Central memory CD8-positive, alpha-beta T cell (primary cell): ENCODE measurements at places on chromosomes 13 and 19.
A peak's percentile ranks its signal among the peaks of the same experiment; 100 is the strongest.

DNA sequence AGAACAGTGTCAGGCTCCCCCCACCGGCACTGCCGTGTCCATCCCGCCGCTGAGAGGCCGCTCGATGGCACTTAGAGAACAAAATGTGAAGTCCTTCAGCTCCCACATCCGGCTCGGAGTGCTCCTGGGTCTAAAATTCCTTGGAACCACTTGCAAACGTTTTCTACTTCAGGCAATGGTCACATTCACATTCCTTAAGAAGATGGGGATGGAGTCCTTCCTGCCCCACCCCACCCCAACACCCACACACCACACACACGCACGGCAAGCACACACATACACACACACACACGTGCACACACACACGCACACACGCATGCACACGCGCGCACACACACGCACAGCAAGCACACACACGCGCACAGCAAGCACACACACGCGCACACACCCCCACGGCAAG, 83.4 kb downstream of the SOX1 start:
- DNase-seq: no peak

DNA sequence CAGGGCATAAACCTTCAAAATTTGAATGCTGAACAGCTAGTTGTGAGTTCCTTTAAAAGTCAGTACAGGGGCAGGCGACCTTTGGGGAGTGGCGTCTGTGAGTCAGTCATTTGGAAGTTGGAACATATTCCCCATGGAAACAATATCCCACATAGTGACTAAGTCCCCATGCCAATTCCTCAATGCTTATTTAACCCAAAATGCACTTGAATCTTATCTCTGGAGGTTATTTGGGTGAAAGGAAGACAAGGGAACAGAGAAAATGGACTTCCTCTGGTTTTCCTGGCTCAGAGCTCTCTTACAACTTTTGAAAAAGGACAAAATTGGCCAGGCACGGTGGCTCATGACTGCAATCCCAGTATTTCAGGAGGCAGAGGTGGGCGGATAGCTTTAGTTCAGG, 479.2 kb upstream of the NBEA start:
- DNase-seq: no peak

DNA sequence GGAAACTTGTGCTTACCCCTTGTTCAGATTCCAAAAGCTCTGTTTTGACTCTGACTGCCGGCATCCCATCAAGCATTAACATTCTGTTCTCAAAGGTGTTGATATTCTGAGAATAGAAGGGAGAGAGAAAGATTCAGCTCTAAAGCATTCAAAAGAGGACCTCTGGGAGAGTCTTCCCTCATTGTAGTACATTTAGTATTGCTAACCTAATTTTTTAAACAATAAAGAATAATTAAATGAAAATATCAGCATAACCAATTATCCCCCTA, 190.3 kb downstream of the KLF12 start:
- no peak for DNase-seq

- DNase-seq: no peak
Measured at GRCh38 chr13:77409412-77409811, 82.5 kb upstream of the MYCBP2 start.

GRCh38 chr19:30662211-30662861, 290.2 kb downstream of the ZNF536 start:
- no peak for DNase-seq

DNA sequence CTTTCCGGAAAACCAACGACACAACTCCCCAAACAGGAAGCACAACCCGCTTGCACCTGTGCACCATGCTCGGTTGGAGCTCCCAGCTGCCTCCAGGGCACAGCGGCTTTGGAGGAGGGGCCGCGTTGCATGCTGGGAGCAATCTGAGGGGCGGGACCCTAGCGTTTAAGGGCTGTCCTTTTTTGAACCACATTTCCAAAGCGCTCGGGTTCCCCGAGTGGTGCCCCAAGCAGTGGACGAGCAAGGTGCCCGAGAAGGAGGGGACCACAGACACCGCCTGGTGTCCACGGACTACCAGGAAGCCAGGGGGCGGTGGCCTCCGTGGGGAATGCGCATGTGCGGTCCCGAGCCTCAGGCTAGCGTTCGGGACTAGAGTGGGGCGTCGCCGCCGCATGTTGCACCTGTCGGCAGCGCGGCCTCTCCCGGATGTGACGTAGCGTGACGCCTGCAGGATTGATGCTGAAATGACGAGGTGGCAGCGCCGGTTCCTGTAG, 11.9 kb upstream of the ZNF57 start:
- peak; percentile 38 for DNase-seq

DNA sequence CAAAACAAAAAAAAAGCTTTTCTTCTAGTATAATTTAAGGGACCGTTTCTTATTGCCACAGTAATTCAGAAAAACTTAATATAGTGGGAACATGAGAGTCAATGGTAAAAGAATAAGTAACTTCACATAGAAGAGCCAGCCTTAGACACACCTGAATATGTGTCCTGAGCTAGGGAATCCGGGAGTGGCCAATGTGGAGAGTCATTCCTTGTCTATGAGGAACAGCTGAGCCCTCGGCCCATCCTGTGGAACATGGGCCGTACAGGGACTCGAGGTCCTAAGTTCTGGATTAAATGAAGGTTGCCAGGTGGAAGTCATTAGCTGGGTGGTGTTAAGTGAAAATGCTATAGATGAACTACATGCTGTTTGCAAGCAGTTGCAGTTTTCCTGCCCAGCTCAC, 32.2 kb downstream of the EFNB2 start:
- no peak for DNase-seq

DNA sequence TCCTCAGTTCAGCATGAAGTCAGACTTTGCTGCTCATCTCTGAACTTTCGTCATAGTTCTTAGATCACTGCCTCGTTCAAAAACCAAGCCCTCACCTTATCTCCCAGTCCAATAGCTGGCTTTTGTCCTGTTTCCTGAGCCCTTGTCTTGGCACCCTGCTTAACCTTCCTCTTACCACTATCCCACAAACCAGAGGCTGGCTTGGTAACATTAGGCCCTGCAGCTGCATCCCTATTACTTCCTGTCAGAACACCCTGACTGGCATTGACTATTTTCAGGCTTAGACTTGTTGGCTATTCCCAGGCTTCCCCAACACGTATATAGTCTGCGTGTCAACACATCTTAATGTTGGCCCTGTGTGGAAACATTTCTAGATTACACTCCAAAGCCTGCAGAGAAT, 172.4 kb downstream of the VWA8 start:
- DNase-seq: no peak

GRCh38 chr19:41734585-41734984, 20.7 kb upstream of the CEACAM6 start:
- DNase-seq: no peak

DNA sequence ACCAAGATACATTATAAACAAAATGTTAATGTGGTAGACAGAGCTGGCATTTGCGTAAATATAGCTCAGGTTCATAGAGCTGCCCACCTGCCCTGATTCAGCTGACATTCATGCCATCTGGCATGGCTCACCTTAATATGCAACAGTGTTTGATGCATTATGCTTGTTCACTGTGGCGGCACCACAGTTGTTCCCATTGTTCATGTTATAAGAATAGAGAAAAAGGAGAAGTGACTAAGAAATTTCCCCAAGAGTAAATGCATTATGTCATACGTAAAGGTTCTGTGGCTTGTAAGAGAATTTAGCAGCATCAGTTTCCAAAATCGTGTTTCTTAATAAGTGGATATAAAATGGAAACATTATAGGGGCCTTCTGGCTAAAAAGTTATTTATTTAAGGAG, 4.5 kb downstream of the CCNA1 start:
- no peak for DNase-seq

- DNase-seq: no peak
Measured at GRCh38 chr19:28785971-28786370, 427.0 kb downstream of the UQCRFS1 start.

DNA sequence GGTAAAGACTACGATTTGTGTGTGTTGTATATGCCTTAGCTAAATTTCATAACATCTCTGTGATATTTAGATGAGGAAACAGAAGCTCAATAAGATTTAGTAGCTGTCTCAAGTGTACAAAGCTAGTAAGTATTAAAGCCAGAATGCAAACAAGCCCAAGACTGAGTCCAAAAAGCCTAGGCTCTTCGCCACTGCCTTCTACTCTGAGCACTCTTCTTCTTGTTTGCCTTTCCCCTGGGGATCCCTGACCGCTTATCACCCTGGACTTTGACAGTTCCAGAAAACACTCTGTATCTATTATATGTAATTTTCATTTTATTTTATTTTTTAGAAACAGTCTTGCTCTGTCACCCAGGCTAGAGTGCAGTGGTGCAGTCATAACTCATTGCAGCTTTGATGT, 5.8 kb downstream of the TM9SF2 start:
- DNase-seq: no peak

- no peak for DNase-seq
Measured at GRCh38 chr19:40592170-40592569, 9.0 kb upstream of the LTBP4 start.

GRCh38 chr19:15584095-15584494, 30.9 kb upstream of the CYP4F8 start:
- DNase-seq: no peak

GRCh38 chr19:32652894-32653598, 21.9 kb downstream of the ANKRD27 start:
- no peak for DNase-seq

GRCh38 chr19:15266683-15267082, 34.4 kb upstream of the EPHX3 start:
- DNase-seq: no peak

DNA sequence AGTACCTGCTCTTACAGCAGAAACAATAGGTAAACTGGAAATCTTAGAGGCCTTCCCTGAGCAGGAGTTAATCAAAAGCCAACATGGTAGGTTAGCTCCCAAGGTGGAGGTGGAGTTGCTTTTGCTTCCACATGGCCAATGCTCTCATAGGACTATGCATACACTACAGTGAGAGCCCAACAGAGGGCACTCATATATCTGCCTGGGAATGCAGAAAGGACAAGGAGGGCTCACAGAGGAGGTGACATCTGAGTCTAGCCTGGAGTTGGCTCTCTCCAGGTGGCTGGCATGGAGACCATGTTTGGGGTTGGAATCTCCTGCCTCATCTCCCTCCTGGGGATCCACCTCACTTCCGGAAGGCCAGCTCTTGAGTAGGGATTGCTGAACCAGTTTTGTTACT, 34.6 kb downstream of the ATP8A2 start:
- DNase-seq: no peak

- DNase-seq: no peak
Measured at GRCh38 chr19:2777952-2778683, 5.0 kb downstream of the SGTA start.
